ENCODE measurements at places on chromosomes 4 and X.

- DNase-seq: no peak
Observed at GRCh38 chr4:184392748-184393559, 81.4 kb downstream of the IRF2 start.

DNA sequence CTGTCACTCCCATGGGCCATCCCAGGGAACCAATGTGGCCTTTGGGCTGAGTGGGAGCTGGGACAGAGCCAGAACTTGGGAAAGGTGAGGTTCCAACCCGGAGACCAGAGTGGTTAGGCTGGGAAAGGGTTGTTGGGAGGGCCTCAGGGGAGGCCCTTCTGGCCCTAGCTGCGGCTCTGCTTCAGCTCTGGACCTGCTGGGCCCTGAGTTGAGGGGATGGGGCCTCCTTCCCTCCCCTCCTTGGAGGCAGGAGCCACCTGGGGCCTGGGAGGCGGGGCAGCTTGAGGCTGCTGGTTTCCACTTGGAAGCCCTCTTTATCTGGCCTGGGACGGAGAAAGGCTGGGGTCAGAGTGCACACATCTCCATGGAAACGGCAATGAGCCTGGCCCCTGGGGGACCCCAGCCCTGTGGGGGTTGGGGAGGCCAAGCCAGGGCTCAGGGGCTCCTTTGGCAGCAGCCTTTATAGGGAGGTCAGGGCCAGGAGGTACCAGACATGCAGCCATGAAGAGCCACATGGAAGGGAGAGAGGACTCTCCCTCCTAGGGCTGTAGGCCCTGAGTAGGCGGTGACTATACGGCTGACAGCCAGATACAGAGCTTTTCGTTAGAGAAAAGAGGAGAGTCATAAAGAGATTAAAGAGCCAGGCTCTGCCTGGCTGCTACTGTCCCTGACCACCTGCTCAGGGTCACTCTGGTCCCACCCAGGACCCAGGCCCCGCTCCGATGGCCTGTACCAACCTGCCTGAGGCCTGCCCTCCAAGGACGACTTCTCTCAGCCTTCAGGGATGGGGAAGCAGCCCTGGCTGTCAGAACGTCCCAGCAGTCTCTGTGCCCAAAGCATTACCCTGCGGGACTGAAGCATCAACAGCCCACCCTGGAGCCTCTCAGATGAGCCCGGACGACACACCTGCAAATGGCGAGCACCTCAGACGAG is 6.9 kb upstream of the NSD2 start:
- DNase-seq: no peak

GRCh38 chr4:121799208-121799823 is 1.8 kb upstream of the EXOSC9 start:
- DNase-seq: no peak

DNA sequence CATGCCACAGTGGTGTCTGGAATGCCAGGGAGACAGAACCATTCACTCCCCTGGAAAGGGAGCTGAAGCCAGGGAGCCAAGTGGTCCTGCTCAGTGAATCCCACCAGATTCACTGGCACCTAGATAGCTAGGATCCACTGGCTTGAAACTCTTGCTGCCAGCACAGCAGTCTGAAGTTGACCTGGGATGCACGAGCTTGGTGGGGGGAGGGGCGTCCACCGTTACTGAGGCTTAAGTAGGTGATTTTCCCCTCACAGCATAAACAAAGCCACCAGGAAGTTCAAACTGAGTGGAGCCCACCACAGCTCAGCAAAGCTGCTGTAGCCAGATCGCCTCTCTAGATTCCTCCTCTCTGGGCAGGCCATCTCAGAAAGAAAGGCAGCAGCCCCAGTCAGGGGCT is 413.3 kb downstream of the PRDM5 start:
- no peak for DNase-seq

DNA sequence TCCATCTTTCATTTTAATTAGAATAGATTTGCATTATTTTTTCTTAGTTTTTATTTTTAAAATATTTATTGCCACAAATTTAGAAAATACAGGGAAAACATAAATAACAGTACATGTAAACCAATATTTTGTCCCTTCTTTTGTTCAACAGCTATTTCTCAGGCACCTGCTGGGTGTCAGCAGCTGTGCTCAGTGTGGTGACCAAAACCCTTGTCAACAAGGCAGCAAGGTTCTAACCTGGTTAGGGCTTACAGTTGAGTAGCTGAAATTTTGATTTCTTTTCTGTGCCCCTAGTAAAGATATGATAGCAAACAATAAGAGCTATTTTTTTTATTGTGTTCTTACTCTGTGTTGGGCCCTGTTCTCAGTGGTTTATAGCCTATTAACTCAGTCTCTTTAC is 128.1 kb downstream of the PTTG2 start:
- DNase-seq: no peak

- DNase-seq: no peak
Observed at GRCh38 chrX:6472652-6473342, 62.1 kb downstream of the VCX3A start.

GRCh38 chrX:150205011-150205410 is 158.1 kb upstream of the MAMLD1 start:
- no peak for DNase-seq

- DNase-seq: no peak
Observed at GRCh38 chr4:155692361-155692760, 25.7 kb downstream of the GUCY1A1 start.

DNA sequence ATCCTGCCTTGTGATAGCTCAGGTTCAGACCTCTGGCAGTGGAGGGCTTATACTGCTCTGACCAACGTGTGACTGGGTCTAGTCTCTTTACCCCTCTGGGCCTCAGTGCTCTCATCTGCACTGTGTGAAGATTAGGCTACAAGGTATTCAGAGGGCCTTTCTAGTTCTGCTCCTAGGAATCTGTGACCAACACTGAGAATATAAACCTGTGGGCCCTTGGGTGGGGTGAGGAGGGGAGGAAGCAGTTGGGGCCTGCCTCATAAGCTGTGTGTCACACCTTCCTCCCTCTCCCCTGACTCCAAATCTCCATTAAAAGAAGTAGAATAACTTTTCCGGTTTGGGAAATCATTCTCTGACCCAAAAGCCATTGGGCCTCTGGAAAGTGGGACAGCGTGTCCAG is 66.3 kb upstream of the MSN start:
- DNase-seq: no peak

- no peak for DNase-seq
Observed at GRCh38 chr4:39565878-39566600, 38.8 kb upstream of the UGDH start.

DNA sequence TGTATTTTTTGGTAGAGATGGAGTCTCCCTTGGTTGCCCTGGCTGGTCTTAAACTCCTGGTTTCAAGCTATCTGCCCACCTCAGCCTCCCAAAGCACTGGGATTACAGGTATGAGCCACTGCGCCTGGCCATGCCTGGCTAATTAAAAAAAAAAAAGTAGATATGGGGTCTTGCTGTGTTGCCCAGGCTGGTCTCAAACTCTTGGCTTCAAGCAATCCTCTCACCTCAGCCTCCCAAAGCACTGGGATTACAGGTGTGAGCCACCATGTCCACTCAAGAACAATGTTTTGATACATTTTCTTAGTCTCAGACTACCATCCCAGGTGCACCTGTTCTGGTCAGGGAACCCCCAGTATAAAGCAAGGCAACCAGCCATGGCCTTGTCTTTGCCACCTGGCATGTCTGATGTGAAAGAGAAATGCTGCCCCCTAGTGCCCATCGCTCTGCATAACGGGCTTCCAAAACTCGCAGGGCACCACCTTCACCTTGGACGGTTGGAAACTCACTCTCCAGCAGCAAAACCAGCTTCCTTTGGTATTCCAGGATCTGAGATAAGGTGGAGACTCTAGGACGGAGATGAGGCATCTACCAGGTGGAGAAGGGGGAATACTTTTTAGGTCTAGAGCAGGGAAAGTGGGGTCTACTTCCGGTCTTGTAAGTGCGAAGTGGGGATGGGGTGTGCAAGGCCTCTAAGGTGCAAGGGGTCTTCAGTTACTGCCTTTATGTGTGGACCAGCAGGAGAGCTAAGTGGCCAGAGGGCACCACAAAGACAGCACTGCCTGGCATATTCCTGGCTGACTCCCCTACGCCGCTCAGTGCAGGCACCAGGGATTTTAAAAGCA is 47.7 kb upstream of the AFAP1 start:
- peak; percentile 79 for DNase-seq

DNA sequence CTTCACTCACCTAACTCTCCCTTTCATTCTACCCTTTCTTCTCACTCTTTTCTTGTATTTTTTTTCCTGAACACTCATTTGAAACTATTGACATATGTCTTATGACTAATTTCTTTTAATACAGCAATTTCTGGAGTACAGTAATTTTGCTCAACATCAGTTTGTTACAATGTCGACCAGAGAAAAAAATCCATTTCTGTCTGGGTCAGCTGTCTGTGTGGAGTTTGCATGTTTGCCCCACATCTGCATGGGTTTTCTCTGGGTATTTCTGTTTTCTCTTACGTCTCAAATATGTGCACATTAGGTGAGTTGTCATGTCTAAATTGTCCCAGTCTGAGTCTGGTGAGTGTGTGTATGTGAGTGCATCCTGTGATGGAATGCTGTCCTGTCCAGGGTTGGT is 294.8 kb downstream of the HS3ST1 start:
- DNase-seq: no peak

DNA sequence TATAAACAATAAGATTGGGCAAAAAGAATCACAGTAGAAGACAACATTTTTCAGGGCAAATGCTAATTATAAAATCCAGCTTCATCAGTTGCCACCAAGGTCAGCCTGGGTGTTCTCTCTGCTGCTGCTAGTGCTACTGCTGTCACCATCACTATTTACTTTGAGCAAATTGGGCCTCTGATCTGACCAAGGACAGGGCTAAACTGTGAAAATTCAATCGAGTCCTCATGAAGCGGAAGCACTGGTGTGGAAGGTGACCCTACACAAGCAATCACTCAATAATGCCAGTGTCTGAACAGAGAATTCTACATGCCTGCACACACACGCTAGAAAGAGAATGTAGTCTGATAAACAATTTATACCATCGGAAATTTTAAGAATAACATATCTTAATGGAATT is 122.9 kb upstream of the TTC29 start:
- DNase-seq: no peak

DNA sequence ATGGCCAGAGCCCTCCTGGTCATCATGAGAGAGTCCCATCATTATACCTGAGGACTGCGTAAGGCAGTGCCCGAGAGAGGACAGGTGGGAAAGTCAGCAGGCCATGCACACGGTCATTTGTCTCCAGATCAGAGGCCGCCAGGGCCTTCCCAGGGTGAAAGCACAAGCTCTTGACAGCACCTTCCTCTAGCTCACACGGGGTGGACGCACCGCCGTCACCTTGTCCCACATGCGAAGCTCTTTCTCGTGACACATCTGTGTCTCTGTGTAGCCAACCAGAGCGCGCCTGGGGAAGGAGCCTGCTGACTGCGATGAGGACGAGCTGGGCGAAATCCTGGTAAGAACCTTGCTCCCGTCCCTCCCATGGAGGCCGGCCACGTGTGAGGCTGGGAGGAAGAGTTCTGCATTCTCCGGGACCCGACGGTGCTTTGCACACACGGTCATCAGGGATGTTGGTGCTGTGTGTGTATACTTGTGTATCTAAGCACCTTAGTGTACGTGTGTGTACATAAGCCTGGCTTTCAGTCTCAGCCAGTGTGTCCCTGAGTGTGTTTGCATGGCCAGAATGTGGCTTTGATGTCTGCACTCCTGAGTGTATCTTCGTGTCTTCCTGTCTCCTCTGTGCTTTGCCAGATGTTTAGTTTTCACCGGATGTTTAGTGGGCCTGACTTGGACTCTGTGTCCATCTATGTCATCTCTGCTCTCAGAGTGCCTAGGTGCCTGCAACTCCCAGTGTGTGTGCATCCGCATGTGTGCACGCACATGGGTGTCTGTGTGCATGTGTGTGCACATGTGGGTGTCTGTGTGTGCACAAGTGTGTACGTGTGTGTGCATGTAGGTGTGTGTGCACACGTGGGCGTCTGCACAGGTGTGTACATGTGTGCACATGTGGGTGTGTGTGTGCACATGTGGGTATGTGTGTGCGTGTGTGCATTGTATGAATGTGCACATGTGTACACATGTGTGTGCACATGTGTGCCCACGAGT is 15.1 kb downstream of the ATP5ME start:
- DNase-seq: no peak

DNA sequence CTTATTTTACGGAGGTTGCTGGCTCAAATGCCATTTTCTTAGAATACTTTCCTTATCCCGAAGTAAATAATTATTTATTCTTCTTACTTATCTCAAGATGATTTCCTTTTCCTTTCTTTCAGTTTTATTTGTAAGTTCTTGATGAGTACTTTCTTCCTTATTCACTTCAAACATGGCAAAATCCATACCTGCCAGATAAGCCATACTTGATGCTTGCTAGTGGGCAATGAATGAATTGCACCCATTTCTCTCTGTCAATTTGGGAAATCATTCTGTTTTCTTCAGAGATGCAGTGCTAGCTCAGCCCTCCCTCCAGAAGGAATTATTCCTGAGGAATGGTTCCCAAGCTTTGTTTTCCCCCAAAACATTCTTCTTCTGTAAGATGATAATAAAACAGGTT is 598.3 kb downstream of the SPRY1 start:
- no peak for DNase-seq

DNA sequence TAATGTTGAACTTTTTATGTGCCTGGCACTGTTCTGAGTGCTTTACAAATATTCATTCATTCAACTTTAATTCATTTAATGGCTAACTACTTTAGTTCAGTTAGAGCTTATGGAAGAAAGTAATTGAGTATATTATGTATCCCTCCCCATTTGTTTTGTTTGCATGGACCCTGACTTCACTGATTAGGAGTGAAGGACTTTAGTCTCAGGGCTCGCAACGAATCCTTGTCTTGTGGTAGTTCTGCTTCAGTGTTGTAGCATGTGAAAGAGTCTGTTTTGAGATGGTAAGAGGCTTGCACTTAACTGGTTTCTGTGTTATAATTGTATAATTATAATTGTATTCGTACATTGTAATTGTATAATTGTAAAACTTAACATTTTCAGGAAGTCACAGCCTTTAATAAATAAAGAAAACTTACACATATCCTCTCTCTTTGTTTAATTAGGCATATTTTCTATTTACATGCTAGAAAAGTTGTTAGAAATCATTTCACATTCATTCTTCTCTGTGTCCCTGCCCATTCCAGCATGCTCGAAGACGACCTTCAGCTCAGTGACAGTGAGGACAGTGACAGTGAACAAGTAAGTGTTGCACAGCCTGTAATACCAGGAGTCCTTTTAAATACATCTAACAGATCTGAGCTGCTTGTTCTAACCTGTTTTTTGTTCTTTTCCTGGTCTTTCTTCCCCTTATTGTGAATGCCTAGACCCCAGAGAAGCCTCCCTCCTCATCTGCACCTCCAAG is 115.1 kb downstream of the KLHL8 start:
- no peak for DNase-seq

GRCh38 chrX:46788902-46789301 is 30.0 kb upstream of the SLC9A7 start:
- no peak for DNase-seq

DNA sequence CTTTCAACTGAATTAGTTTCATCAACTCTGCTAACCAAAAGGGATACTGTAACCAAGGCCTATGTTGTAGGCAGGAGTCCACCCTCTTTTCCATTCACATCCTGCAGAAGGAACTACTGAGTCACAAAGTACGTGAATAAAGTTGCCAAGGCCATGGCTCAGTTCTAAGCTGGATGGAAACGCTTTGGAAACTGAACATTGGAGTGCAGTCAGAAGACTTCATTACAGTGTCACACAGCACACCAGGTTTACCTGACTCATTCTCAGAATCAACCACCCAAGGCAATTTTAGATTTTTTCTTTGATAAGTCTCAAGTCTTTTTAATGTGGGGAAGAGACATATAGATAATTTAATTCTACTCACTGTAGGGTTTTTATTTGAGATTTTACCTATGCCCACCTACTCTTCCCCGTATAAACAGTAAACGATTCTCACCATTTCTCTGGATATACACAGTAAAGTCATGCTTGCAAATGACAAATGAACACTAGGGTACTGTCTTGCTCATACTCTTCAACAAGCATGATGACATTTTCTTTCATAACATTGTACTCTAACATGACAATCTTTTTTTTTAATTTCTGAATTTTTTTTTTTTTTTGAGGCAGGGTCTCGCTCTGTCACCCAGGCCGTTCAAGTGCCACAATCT is 58.9 kb upstream of the RBM47 start:
- DNase-seq: no peak
